MCF 10A (cell line): ENCODE measurements at places on chromosomes 13 and 19. TPM values are rescaled to one million over a fixed set of nuclear protein-coding genes. Genes with fewer than 3 reads are reported as not detected.

GRCh38 chr13:53017433-53017970, 11.1 kb upstream of the OLFM4 start:
- no peak for DNase-seq
- H3K27me3 ChIP-seq = peaks cover 36% of the 10 kb centered on the region
- H3K27ac ChIP-seq = no peak overlapping the region
- H3K36me3 ChIP-seq = no peaks in the 10 kb centered on the region
- H3K4me3 ChIP-seq = no peak overlapping the region

- peak overlapping the region; percentile 79 for H3K4me3 ChIP-seq
- peaks cover 20% of the 10 kb centered on the region for H3K4me1 ChIP-seq
- H3K36me3 ChIP-seq = peaks cover 4% of the 10 kb centered on the region
- H3K27ac ChIP-seq = peak overlapping the region; percentile 93
- DNase-seq = peak; percentile 33
- no peaks in the 10 kb centered on the region for H3K27me3 ChIP-seq
Observed at GRCh38 chr19:32404213-32404932, 1.2 kb upstream of the DPY19L3 start.

DNA sequence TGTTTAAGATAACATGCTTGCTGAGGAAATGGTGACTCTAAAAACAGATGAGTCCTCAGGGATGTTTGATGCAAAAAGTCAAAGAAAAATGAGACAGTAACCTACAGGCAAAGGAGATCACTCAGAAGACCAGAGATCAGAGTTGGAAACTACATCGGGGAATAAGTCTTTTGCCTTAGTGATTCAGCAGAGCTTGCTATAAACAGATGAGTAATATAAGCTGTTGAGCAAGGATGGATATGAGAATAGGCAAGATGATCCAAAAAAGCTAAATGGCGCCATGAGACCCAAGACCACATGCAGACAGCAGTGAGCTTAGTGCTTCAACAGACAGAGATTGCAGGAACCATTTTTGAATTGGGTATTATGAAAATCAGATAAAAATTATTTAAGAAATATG, 168.6 kb downstream of the POSTN start:
- peak; percentile 59 for DNase-seq
- H3K27ac ChIP-seq = peak overlapping the region; percentile 59
- H3K4me1 ChIP-seq = peaks cover 6% of the 10 kb centered on the region
- no peaks in the 10 kb centered on the region for H3K27me3 ChIP-seq
- no peaks in the 10 kb centered on the region for H3K36me3 ChIP-seq
- no peak overlapping the region for H3K4me3 ChIP-seq

DNA sequence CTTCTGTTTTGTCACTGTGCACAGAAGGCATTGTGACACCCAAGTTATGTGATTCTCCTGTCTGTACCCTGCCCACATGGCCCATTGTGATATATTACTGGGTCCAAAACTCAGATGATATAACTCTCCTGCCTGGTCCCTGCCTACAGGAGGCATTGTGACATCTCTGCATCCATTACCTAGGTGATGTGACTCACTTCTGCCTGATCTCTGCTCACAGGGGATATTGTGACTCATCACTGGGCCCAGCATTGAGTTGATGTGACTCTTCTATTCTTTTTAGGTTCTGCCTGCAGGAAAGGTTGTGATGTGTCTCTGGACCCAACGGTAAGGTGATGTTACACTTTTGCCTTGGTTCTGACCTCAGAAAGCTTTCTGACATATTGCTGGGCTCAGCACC, 67.9 kb upstream of the ZNF724 start:
- peaks cover 2% of the 10 kb centered on the region for H3K36me3 ChIP-seq
- H3K4me3 ChIP-seq = no peak overlapping the region
- peak; percentile 58 for DNase-seq
- H3K27ac ChIP-seq = no peak overlapping the region
- H3K27me3 ChIP-seq = no peaks in the 10 kb centered on the region

DNA sequence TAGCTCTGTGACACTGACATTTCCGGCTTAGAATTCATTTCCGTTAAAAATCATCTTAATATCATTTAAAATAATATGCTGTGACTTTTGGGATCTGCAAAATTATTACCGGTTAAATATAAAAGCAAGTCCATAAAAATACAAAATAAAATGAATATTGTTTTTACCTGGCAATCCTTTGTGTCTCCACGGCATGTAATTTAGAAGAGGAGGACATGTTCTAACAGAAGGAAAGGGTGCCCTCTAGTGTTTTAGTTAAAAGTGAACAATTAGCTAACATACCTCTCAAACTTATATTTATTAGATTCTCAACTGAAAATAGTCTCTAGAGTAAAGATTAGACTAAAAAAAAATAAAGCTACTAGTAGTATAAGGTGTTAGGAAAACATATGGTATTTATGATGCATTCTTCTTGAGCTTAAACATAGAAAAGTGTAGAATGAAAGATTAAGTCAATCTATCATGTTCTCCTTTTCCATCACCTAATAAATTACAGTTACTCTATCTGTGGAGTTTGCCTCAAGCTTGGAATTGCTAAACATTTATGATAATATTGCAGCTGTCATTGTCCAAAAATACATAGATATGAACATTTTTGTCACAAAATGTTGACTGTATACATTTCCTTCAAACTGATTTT, 676.7 kb upstream of the SPRY2 start:
- no peaks in the 10 kb centered on the region for H3K27me3 ChIP-seq
- DNase-seq = peak; percentile 61
- no peak overlapping the region for H3K27ac ChIP-seq
- H3K4me3 ChIP-seq = no peak overlapping the region

- H3K27me3 ChIP-seq = peaks cover 14% of the 10 kb centered on the region
- DNase-seq = no peak
- H3K36me3 ChIP-seq = peaks cover 18% of the 10 kb centered on the region
- H3K27ac ChIP-seq = no peak overlapping the region
- no peak overlapping the region for H3K4me3 ChIP-seq
Observed at GRCh38 chr13:94544922-94545321, 51.0 kb downstream of the TGDS start.

- no peak overlapping the region for H3K27ac ChIP-seq
- no peak overlapping the region for H3K4me3 ChIP-seq
- H3K36me3 ChIP-seq = peaks cover 22% of the 10 kb centered on the region
- DNase-seq = peak; percentile 27
- H3K27me3 ChIP-seq = no peaks in the 10 kb centered on the region
- H3K4me1 ChIP-seq = no peaks in the 10 kb centered on the region
Observed at GRCh38 chr19:47005873-47006272, 13.8 kb upstream of the NPAS1 start.

DNA sequence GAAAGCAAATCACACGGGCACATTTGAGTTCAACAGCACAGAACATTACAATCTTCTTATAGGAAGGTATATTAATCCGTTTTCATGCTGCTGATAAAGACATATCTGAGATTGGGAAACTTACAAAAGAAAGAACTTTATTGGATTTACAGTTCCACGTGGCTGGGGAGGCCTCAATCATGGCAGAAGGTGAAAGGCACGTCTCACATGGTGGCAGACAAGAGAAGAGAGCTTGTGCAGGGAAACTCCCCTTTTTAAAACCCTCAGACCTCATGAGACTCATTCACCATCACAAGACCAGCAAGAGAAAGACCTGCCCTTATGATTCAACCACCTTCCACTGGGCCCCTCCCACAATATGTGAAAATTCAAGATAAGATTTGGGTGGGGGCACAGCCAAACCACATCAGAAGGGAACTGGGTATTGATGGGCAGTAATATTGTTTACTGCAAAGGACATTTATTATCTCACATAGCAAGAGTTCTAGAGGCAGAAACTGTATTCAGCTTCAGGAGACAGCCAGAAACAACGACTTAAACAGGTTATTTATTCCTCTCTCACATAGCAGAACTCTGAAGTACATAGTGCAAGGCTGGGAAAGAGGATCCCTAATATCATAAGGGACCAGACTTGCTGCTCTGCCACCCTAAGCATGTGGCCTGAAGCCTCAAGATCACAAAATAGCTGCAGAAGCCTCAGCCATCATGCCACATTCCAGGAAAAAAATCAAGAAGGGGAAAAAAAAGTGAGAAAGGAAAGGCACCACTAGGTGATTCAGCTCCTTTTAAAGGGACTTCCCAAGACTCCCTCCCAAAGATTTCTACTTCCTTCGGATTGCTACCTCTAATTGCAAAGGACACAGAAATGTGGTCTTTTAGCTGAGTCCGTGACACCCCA, 23.1 kb downstream of the FXYD5 start:
- no peak overlapping the region for H3K4me3 ChIP-seq
- no peaks in the 10 kb centered on the region for H3K36me3 ChIP-seq
- no peak overlapping the region for H3K27ac ChIP-seq

GRCh38 chr19:54233941-54234340, 8.6 kb downstream of the LILRA6 start:
- H3K36me3 ChIP-seq = no peaks in the 10 kb centered on the region
- no peak overlapping the region for H3K27ac ChIP-seq
- no peak overlapping the region for H3K4me3 ChIP-seq
- peaks cover 38% of the 10 kb centered on the region for H3K27me3 ChIP-seq

DNA sequence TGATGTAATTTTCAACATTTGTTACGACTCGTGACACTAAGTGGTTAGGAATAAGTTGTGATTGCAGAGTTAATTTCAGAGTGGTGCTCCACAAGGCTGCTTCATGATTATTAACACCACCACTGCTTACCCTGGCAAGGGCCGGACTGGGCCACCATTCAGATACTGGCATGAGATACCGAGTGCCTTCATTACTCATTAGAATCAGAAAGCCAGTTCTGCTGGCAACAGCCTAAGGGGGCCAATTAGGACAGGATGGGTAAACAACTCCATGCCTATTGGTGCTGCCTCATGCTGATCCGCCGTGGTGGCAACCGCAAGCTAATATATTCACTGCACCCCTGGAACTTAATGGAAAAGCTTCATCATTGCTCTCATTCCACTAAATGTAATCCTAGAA, 575.1 kb downstream of the EFNB2 start:
- no peak overlapping the region for H3K27ac ChIP-seq
- no peaks in the 10 kb centered on the region for H3K27me3 ChIP-seq
- DNase-seq = no peak

- no peak overlapping the region for H3K4me3 ChIP-seq
- H3K27ac ChIP-seq = no peak overlapping the region
- peaks cover 14% of the 10 kb centered on the region for H3K4me1 ChIP-seq
- H3K36me3 ChIP-seq = peaks cover 10% of the 10 kb centered on the region
Observed at GRCh38 chr19:44803442-44804428, 5.2 kb upstream of the BCAM start.

DNA sequence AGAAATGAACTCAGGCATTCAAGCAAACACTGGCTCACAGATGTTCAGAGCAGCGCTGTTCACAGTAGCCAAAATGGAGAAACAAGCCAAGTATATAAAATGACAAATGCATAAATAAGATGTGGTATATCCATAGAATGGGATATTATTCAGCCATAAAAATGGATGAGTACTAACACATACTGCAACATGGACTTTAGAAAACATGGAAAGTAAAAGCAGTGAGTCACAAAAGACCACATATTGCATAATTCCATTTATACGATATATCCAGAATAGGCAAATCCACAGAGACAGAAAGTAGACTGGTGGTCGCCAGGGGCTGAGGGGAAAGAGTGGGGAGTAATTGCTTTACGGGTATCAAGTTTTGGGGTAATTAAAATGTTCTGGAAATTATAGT, 6.6 kb downstream of the ZNF837 start:
- no peak overlapping the region for H3K27ac ChIP-seq
- no peaks in the 10 kb centered on the region for H3K4me1 ChIP-seq
- no peaks in the 10 kb centered on the region for H3K27me3 ChIP-seq

Gene SIGLECL1
- total RNA-seq = not detected in 2 replicates

Gene JUNB
- 86.4 and 125 TPM in 2 replicates for total RNA-seq

Gene MEGF8
- total RNA-seq = 13.0 and 20.6 TPM in 2 replicates

Gene OR7D2
- total RNA-seq = not detected in 2 replicates

Gene GIPC3
- total RNA-seq = not detected in 2 replicates

Gene DENND1C
- total RNA-seq = not detected in 2 replicates

Gene AP1M2
- 1.8 and 6.1 TPM in 2 replicates for total RNA-seq

Gene FGF22
- total RNA-seq = not detected in 2 replicates
